ENCODE measurements at places on chromosomes 4 and X.

DNA sequence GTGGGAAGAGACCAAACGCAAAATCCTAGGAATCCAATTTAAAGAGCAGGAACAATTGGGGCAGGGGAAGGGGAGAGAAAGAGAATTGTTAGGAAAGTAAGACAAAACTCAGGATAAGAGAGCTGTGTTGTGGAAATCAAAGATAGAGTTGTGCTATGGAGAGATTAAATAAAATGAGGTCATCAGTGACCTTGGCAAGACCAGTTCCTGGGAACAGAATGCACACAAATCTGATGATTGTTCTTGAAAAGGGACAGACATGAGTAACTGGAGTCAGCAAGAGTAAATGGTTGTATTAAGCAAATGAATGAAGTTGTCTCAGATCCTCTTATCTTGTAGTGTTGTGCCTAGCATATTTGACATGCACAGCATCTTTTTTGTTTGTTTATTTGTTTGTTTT, 267.4 kb downstream of the IL1RAPL1 start:
- no peak for DNase-seq

GRCh38 chr4:143393195-143393594, 56.5 kb downstream of the GAB1 start:
- no peak for DNase-seq

DNA sequence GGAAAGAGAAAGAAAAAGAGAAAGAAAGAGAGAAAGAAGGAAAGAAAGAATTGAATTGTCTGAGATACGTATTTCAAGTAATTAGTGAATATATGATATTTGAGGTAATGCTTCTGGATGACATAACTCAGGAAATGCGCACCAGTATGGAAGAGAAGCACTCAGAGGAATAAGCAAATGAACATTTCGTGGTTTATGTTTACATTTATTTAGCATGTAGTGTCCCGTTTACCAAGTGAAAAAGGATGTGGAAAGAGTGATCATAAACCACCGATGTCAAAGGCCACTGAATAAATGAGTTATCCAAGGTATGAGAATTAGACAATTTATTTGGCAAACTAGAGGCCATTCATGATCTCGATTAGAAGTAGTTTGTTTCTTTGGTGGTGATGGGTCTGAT, 200.4 kb downstream of the ARAP2 start:
- no peak for DNase-seq

DNA sequence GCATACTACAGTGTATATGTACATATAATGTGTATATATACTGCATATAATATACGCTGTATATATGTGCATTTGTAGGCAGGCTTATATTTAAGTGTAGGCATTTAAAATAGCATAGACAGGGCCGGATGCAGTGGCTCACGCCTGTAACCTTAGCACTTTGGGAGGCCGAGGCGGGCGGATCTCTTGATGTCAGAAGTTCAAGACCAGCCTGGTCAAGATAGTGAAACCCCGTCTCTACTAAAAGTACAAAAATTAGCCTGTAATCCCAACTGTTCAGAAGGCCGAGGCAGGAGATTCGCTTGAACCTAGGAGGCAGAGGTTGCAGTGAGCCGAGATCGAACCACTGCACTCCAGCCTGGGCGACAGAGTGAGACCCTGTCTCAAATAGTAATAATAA, 78.4 kb downstream of the JAKMIP1 start:
- DNase-seq = no peak

DNA sequence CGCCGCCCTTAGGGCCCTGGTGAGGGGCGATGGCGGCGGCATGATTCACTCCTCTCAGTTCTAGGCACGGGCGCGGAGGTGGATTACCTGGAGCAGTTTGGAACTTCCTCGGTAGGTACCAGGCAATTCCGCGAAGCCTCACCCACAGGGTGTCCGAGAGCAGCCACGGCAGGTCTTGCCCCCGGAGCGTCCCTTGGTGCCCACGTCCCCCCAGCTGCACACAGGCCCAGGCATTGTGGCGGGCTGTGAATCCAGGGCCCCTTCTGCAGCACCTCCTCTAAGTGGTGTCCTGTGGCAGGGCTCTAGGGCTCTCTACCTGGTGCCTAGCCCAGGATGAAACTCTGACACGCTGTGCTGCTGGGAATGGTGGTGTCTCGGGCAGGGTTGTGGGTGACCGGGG, 13.9 kb downstream of the TACC3 start:
- no peak for DNase-seq

DNA sequence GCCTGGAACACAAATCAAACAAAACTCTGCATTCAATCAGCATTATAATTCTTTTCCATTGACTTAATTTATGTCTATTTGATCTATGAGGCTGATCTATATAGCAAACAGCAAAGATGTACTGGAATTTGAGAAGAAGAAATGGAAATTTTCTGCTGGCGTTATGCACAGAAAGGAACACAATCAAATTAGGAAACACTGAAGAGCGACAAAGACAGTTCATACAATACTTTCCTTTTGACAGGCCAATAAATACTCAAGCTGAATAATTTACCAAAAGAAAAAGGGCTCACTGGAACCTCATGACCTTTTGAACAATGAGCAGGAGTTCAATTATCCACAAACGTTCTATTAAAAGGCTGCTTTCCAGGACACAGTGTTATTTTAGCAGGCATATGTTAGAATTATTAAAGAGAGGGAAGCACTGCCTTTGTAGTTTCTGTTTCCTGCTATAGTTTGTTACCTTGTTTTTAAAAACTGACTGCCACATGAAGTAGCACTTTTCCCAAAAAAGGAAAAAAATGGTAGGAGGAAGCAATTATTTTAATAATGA, 8.1 kb downstream of the PDHA2 start:
- no peak for DNase-seq

- no peak for DNase-seq
Observed at GRCh38 chr4:4424499-4425115, 37.7 kb downstream of the NSG1 start.

DNA sequence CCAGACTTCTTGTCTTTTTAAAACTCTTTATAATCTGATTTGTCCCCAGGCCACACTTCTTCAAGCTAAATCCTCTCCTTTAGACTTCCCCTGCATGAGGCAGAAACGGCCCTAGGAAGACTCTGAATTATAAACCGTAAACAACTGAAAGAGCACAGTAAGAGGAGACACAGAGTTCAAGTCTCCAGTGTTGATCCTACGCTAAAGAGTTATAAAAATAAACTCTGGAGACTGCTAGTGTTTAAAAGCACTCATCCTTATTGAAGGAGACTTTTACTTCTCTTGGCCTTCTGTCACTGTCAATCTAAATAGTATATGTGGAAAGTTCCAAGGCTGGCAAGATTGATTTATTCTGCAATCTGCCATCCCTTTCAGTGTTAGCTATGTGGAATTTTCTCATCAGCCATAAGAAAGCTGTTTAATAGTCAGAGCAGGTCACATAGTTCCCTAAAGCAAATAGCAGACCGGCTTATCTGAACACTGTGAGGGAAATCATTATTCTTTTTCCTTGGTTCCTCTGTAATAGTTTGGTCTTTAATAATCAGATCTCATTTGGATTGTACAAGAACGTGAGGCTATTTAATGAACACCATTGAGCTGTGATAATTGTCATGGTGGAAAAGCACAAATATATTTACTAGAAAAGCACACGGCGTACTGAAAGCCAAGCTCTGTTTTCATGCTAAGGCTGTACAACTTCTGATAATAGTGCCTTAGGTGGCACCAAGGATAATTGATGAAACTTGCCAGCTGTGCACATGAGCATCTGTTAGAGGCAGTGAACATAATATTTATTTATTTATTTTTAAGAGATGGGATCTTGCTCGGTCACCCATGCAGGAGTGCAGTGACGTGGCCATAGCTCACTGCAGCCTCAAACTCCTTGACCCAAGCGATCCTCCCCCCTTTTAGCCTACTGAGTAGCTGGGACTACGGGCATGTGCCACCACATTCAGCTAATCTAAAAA, 157.7 kb downstream of the CEP135 start:
- no peak for DNase-seq

GRCh38 chrX:9948406-9948805, 18.8 kb upstream of the CLDN34 start:
- DNase-seq = no peak

- DNase-seq = no peak
Observed at GRCh38 chrX:1336331-1336943, at the start of gene IL3RA. Gene IL3RA, plus strand, starts transcription at chrX:1336785. Its CDS starts 4,981 bp downstream, at chrX:1341766.

DNA sequence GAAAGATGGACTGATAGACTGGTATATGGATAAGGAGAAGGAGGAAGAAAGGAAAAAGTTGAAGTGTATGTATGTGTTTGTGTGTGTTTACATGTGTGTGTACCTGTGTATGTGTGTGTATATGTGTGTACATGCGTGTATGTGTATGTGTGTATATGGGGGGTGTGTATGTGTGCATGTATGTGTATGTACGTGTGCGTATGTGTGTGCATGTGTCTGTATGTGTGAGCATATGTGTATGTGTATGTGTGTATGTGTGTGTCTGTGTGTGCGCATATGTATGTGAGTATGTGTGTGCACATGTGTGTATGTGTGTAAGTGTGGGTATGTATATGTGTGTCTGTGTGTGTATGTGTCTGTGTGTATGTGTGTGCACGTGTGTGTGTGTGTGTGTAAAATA, 101.5 kb upstream of the KLHL13 start:
- no peak for DNase-seq

GRCh38 chr4:62070291-62070852, 870.2 kb downstream of the ADGRL3 start:
- no peak for DNase-seq

- no peak for DNase-seq
Observed at GRCh38 chrX:129653181-129653970, 1.4 kb downstream of the APLN start.

- no peak for DNase-seq
Observed at GRCh38 chr4:127417885-127418535, 214.7 kb upstream of the INTU start.

GRCh38 chr4:128517739-128518510, 230.3 kb upstream of the PGRMC2 start:
- DNase-seq = peak; percentile 11

DNA sequence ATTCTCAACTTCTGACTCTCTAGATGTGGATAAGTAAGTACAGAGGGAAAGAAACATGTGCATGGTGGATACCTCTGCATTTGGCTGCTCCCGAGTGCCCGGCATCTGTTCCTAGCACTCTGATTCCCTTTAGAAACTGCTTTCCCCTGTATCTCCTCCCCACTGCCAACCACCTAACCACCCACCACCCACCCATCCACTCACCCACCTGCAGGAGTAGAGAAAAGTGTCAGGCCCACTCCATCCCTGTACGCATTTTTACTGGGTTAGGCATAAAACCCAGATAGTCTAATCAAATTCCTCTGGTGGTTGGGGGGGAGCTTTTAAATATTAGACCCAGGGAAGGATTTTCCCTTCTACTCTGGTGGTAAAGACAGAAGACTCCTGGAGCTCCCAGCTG, 63.0 kb downstream of the TMEM154 start:
- DNase-seq = no peak

DNA sequence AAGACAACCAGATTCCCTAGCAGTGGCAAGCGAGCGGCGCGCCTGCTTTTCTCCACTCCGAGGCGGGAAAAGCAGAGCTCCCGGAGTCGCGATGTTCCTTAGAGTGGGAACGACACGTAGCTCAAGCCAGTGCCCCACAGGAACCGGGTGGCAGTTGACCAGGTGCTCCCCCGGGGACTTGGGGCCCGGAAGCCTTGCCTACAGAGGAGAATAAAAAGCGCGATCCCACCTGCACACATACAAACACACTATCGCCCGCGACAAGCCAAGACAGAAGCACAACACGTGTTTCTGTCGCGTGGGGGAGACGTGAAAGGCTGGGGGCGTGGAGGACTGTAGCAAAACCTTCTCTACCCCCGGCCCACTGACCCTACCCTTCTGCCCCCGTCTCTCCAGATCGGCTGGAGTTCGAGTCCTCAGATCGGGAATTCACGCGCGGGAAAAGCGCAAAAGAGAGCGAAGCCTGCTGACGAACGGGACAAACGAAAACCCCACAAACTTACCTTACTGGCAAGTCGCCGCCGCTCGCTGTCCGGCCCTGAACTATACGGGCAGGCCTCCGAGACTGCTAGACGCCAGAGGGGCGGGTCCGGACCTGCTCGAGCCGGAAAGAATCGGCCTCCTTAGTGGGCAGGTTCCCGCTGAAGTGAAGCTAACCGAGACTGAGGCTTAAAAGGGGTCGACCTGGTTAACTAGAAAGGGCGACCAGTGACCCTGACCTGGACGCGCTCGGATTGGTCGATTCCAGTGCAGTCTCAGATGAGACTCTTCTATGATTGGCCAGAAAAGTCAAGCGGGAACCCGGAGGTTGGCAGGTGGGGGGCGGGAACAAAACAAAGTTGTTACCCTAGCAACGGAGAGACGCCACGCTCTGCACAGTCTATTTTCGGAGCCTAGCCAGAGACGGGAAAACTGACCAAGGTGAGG, at the start of the genes DNAAF6 and NUP62CL:
TSS of gene DNAAF6 (plus strand) at position 842 of the 927 bp plus-strand sequence. CDS start 6,265 bp downstream, outside the sequence.
TSS of gene NUP62CL (minus strand) at position 664 of the 927 bp plus-strand sequence. CDS start 31,287 bp downstream, outside the sequence.
- DNase-seq = peak; percentile 82

DNA sequence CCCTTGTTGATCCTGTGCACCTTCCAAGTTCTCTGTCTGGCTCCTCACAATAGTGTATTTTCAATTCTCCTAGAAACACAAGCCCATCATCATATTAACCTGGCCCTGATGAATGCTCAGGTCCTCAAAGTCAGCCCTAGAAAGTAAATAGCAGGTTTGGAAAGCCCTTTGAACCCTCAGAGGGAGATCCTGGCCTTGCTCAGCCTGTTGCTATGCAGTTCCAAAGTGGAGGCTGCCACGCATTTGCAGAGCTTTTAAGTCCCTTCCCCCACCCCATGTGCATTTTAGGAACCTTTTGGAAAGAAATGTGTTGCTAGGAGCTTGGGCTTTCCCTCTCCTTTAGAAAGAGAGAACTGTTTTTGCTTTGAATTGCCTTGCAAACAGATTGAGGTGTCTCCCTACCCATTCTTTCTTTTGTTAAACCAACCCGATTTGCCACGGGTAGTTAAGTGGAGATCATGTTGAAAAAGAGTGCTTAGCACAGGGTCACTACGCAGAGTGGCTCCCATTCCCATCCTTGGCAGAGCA, 12.2 kb downstream of the MAMLD1 start:
- DNase-seq = no peak

GRCh38 chr4:8877780-8878040, 6.1 kb upstream of the HMX1 start:
- DNase-seq = no peak

GRCh38 chrX:70172221-70172620, 5.1 kb upstream of the DGAT2L6 start:
- DNase-seq = no peak

- DNase-seq = no peak
Observed at GRCh38 chr4:113384600-113384999, 335.1 kb downstream of the ANK2 start.

GRCh38 chr4:78601013-78601412, 49.4 kb downstream of the ANXA3 start:
- no peak for DNase-seq
